ENCODE measurements at places on chromosomes 7 and 10.

DNA sequence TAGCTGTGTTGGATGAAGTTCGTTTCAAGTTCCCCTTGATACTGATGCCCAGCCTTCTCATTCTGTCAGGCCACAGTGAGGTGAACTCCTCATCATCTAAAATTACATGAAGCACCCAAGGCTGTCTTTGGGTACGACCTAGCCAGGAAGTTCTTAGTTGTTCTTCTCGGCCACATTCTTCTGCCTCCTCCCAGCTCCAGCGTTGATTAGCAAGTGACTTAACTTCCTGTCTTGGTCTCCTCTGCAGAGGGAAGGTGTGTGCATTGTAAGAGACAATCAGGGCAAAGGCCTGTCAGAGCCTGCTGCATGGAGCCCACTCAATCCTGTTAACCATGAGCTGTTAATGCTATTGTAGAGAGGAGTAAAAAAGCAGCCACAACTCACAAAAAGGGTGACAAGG, 43.2 kb upstream of the CPXM2 start:
- no peak for DNase-seq

DNA sequence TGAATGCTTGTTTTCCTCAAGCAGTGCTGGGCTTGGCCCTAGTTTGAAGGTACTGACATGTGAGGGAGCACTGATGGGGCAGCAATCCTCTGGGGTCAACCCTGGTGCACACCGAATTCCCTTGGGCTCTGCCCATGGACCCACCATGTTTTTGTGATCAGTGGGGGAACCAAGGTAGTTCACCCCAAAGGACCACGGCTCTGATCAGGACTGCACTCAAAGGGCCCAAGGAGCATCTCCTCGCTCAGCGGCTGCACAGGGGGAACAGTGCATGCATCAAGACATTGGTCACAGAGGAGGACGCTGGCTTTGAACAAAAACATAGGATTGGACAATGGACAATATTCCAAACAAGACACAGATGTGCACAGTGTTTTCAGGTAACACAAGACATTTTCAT, 12.7 kb downstream of the CXCL12 start:
- no peak for DNase-seq

GRCh38 chr10:16195178-16195769, 241.5 kb upstream of the PTER start:
- DNase-seq = no peak

DNA sequence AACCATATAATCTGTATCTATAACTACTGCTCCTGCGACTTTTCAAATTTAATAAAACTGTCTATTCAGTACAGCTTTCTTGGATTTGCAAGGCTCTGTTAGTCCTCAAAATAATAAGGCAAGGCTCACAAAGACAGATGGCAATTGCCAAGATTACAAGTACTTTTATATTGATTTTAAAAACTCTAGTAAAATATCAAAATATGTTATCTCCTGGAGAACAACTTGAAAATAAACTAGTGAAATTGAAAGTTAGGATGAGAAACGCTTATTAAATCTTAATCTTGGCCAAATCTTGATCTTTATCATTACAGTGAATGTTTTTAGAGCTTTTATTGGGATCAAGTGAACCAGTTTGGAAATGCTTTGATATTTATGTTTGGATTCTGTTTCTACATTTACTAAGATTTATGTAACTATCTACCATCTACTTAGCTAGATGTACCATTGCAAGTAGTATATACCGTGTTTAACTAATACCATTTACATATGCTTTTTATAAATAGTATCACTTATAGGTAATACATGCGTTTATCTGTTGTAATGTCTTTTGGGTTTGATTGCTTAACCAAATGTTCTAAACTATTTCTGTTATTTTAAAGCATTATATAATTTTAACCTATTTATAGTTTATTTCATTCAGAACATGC, 70.0 kb downstream of the CABCOCO1 start:
- DNase-seq = no peak

DNA sequence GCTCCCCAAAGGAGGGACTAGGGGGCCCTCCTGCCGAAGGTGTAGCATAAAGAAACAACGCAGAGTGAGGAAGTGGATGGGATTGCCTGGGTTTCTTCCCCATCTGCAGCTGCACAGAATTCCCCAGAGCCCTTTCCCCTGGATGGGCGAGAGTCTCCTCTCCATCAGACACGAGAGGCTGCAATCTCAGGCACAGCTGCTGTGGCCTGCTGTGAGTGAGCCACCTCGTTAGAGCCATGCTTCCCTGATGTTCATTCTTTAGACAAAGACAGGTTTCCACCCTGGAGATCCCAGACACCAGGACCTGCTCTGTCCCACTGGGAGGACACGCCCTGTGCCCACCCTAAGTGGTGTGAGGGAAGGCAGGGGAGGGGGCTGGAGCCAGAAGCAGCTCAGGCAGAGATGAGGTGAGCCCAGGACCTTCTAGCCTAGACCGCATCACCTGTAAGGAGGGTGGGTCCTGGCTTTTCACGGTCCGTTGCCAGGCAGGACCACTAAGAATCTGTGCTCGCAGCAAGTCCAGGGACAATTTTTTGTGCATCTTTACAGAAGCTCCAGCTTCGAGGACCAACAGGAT, 268.6 kb upstream of the TCERG1L start:
- DNase-seq = no peak

GRCh38 chr7:139838876-139839275, 9.8 kb downstream of the TBXAS1 start:
- DNase-seq = no peak

- DNase-seq = no peak
Measured at GRCh38 chr10:4189281-4189680, 404.3 kb upstream of the KLF6 start.

- DNase-seq = no peak
Measured at GRCh38 chr7:135320268-135320667, 86.6 kb downstream of the STRA8 start.

DNA sequence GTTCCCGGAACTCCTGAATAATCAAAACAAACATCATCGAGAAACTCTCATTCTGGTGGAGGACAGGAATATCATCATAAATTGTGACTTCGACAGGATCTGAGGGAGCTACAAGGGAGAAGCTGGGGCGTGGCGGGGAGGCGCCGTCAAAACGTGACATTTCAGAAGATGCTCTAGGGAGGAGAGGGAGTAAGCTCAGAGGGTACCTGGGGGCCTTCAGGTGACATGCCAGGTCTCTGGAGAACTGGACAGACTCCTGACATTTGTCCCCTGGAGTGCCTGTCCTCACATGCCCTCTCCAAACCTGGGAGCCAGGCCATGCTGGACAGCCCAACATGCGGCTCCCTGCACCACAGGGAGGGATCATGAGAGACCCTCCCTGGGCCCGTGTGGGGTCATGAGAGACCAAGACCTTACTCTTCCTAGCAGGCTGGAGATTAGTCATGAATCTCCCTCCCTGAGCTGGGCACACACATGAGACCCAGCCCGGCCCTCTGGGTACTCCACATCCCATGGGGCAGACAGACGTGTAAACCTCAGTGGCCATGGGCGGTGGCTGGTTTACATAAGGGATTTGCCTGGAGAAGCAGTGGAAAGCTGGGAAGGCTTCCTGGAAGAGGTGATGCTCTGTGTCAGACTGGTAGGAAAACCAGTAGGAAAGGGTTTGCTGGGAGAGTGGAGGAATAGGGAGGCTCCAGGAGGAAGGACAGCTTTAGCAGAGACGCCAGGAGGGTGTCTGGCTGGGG, 81.0 kb downstream of the MYL10 start:
- no peak for DNase-seq

DNA sequence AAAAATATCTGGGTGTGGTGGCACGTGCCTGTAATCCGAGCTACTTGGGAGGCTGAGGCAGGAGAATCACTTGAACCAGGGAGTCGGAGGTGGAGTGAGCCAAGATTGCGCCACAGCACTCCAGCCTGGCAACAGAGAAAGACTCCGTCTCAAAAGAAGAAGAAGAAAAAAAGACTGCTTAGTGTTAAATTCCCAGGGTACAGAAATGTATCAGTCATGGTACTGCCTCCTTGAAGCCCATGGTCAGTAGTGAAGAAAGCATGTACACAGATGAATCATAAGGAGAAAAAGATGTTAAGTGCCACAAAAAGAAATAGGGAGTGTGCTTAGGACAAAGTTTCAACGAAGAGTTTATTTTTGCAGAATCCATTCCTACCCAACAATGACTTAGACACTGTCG, 62.5 kb upstream of the KMT2E start:
- no peak for DNase-seq

DNA sequence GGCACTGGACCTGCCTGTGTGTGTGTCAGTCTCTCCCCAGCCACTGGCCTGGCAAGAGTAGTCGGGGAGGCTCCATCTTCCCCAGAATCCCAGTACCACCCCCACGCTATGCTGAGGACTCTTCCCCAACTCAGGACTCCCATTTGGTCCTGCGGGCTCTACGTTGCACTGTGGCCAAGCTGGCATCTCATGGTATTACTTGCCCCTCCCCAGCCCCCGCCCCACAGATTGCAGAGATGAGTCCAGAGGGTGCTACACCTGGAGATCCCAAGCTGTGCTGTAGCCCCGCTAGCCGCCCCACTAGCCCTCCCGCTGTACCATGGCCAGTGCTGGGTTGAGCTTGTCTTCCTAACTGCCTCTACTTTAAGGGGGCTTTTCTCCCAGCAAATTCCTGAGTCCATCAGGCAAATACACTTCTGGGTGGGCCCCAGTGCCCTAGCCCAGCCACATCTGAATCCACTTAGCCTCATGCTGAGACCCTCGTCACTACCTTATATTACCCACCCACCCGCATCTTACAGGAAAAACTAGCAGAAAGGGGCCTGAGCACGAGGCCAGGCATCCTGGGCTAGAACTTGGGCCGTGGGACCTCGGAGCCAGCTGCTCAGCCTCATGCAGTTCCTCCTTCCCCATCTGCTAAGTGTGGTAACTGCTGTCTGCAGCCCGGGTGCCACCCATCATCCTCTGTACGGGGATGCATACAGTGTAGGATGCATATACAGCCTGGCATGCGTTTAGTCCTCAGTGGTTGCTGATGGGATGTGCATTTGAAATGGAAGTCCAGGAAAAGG, 65.8 kb upstream of the CACUL1 start:
- no peak for DNase-seq

DNA sequence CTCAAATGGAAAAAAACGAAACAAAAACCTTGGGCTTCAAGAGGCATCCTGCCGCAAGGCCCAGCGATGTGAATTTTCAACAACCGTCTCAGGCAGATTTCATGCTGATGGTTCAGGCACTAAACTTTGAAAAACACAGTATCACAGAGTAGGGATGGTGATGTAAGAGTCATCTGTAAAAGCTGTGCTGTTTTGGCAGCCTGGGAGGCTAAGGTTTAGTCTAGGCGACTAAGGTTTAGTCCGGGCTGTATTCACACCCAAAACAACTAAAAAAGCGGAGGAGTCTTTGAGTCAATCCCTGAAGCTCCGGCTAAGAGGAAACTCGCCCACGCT, 420 bp upstream of the MINPP1 start:
- DNase-seq = no peak

DNA sequence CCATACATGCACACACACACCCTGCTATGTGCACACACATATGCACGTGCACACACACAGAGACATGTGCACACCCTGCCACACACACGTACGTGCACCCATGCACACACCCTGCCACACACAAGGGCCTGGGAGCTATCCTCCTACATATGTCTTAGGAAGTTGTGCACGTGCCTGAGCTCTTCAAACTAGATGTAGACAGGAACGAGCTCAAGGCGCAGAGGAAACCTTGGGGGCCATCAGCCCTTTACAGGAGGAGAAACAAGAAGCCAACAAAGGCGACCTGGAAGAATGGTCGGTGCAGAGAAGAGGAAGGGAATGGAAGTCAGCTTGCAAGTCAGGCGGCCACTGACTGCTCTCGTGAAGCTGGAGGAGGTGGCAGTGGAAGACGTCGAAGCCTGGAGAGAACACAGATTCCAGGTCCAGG, 58.7 kb downstream of the AOC1 start:
- DNase-seq = no peak

DNA sequence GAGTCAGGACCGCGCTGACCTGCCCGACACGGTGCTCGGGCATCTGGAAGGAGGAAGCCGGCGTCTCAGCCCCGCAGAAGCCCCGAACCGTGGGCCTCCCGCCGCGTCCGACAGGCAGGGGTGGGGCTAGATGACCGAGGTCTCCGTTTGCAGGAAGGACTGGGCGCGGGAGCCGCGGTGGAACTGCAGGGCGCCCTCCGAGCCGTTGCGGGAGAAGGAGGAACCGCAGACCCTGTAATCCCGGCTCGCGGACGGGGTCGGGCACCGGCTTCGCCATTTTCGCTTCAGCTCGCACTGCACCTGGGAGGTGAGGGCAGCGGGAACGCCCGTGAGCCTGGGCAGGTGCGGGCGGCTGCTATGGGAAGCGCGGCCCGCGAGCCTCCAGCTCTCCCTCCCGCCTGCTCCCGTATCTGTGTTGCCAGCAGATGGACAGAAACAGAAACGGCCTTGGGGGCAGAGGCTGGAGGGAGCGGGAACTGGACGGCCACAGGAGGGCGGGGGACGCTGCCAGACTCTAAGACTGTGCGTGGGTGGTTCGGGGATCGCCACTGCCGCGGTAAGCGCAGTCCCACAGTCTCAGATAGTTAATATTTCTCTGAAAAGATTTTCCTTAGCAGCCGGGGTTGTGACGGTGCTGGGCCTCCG, 114.1 kb downstream of the VIPR2 start:
- peak; percentile 54 for DNase-seq

GRCh38 chr7:56074371-56074791, 10.3 kb downstream of the SUMF2 start:
- peak; percentile 78 for DNase-seq

- peak; percentile 62 for DNase-seq
Measured at GRCh38 chr10:48667960-48668590, 16.6 kb upstream of the WDFY4 start.

DNA sequence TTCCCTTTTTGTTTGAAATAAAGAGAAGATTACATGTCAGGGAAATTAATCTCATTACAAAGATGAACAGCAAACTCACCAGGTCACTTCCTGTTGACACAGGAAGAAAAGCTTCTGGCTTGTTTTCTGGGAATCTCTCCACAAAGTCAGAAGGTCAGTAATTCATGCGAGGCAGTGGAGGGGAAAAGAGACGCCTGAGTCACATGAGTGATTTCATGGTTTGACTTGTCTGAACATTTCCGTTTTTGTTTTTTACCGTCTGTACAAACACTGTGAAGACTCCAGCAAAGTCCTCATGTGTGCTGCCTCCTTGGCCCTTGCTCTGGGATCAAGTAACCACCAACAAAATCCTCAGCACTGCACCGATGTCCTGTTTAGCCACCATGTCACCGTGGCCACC, 2.5 kb upstream of the HABP2 start:
- no peak for DNase-seq

GRCh38 chr7:74682829-74683228, 25.3 kb downstream of the GTF2I start:
- DNase-seq = no peak

DNA sequence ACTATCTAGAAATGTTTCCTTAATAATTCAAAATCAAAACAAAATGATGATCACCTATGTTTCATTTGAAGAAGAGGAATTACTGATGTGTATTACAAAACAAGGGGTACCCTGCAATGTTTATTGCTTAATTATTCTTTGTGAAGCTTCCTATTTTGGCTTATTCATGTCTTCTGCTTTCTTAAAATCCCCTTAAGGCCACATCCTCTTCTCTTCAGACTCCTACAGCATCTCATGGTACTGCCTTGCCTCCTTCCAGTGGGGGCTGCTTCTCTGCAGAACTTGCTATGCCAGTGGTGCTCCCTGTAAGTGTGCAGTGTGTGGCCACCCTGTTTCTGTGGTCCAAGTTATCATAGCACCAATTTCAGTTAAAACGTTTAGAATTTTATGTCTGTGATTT, 35.0 kb downstream of the CCDC146 start:
- DNase-seq = no peak

GRCh38 chr10:42781893-42782445, 626 bp upstream of the BMS1 start:
- no peak for DNase-seq

Measured in GM10248 (cell line).